Liver (tissue), 10 donors: ENCODE measurements at places on chromosomes 6 and 20.

- no peak for DNase-seq
Measured at GRCh38 chr6:132959639-132960326, 145.4 kb downstream of the RPS12 start.

DNA sequence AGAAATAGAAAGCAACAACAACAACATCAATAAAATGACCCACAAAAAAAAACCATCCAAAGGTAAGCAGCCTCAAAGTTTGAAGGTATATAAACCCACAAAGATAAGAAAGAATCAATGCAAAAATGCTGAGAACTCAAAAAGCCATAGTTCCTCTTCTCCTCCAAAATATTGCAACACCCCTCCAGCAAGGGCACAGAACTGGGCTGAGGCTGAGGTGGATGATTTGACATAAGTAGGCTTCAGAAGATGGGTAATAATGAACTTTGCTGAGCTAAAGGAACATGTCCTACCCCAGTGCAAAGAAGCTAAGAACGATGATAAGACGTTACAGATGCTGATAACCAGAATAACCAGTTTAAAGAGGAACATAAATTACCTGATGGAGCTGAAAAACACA, 188.8 kb upstream of the BTBD3 start:
- DNase-seq: no peak

- no peak for DNase-seq
Measured at GRCh38 chr6:87729965-87730719, 28.1 kb upstream of the AKIRIN2 start.

DNA sequence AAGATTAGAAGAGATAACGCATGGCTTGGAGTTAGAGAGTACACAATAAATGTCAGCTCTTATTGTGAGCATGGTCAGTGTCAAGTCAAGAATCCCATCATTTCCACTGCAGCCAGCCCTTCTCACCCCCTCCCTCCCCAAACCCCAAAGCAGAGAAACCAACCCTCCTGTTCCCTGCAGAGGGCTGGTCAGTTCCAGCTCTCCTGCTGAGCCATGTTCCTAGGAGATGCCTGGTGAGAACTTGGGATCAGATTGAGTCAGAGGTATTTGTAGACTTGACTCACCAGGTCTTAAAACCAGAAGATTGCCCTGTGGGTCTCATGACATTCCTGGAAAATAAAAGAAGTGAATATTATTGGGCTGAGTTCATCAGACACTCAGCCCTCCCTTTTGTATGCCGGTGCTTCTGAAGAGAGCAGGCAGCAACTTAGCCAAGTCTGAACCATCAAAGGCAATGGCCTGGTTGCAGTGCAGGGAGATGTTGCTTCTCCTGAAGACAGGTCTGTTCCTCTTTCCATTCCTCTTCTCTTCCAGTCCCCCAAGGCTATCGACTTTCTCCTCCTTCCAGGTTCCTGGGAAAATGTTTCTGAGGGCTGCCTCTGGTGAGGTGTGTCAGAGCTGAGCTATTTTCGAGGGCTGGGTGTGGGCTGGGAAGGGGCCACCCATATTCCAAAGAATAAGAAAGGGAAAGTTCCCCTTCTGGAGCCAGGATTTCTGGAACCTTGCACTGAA, 278.2 kb upstream of the SUPT3H start:
- DNase-seq: no peak

GRCh38 chr6:1514078-1514477, 95.6 kb upstream of the FOXC1 start:
- DNase-seq: no peak

- no peak for DNase-seq
Measured at GRCh38 chr6:147226163-147226724, 22.0 kb downstream of the STXBP5 start.

GRCh38 chr6:106373502-106374239, 13.2 kb downstream of the CRYBG1 start:
- DNase-seq: no peak
